Neural crest cell (in vitro differentiated cells): ENCODE measurements at places on chromosomes 11 and 22. TPM values are rescaled to one million over a fixed set of nuclear protein-coding genes. Genes with fewer than 3 reads are reported as not detected.

The RAC2 gene
- total RNA-seq, result 0.21 TPM in 1 of 2 replicates, not detected in the other

The SIAE gene
- 5.3 and 5.9 TPM in 2 replicates for total RNA-seq

The LARGE2 gene
- 0.48 TPM in 1 of 2 replicates, not detected in the other for total RNA-seq

The DAGLA gene
- total RNA-seq, result 19.7 and 21.0 TPM in 2 replicates

The MMP27 gene
- not detected in 2 replicates for total RNA-seq

The ZC3H12C gene
- 14.4 TPM in 2 replicates for total RNA-seq

The ZP1 gene
- not detected in 2 replicates for total RNA-seq

The CENPM gene
- 47.3 and 48.9 TPM in 2 replicates for total RNA-seq

The DDI1 gene
- not detected in 2 replicates for total RNA-seq

The CD248 gene
- total RNA-seq, result 4.2 and 4.8 TPM in 2 replicates

The TECTA gene
- total RNA-seq, result 1.5 and 1.7 TPM in 2 replicates

The SLC17A6 gene
- total RNA-seq, result 1.4 and 1.8 TPM in 2 replicates

The ACR gene
- 0.34 TPM in 1 of 2 replicates, not detected in the other for total RNA-seq

The GRM5 gene
- 0.45 and 0.49 TPM in 2 replicates for total RNA-seq

The ANKRD13D gene
- total RNA-seq, result 58.9 and 71.8 TPM in 2 replicates

The MB gene
- not detected in 2 replicates for total RNA-seq

The TCN2 gene
- total RNA-seq, result 16.2 and 17.4 TPM in 2 replicates

The ESAM gene
- total RNA-seq, result 0.96 and 1.1 TPM in 2 replicates

The RAB38 gene
- total RNA-seq, result 3.6 and 4.7 TPM in 2 replicates

The SESN3 gene
- total RNA-seq, result 77.8 and 80.8 TPM in 2 replicates

The OR2AT4 gene
- total RNA-seq, result not detected in 2 replicates

The P2RY2 gene
- total RNA-seq, result 0.14 and 0.27 TPM in 2 replicates

The DTX4 gene
- 129 and 139 TPM in 2 replicates for total RNA-seq

The MDK gene
- 781 and 821 TPM in 2 replicates for total RNA-seq

The OR51B2 gene
- not detected in 2 replicates for total RNA-seq

The APOC3 gene
- total RNA-seq, result not detected in 2 replicates

The PRG3 gene
- not detected in 2 replicates for total RNA-seq

The ZC3H7B gene
- 83.8 and 84.3 TPM in 2 replicates for total RNA-seq

The CARD16 gene
- total RNA-seq, result not detected in 2 replicates

The FAM83F gene
- total RNA-seq, result 2.8 and 3.1 TPM in 2 replicates

The PRR33 gene
- total RNA-seq, result not detected in 2 replicates

The FJX1 gene
- 28.2 and 29.5 TPM in 2 replicates for total RNA-seq

The GUCD1 gene
- total RNA-seq, result 94.9 and 103 TPM in 2 replicates

The OR4C45 gene
- not detected in 2 replicates for total RNA-seq

The OR52E8 gene
- not detected in 2 replicates for total RNA-seq

The PHF21B gene
- total RNA-seq, result 36.5 and 40.4 TPM in 2 replicates

The BTBD10 gene
- total RNA-seq, result 28.2 and 29.0 TPM in 2 replicates

The MS4A6A gene
- not detected in 2 replicates for total RNA-seq

The WNT7B gene
- 12.6 and 14.2 TPM in 2 replicates for total RNA-seq

The RFPL1 gene
- total RNA-seq, result not detected in 2 replicates

The SMIM38 gene
- total RNA-seq, result 1.1 and 1.4 TPM in 2 replicates

The OR4C11 gene
- total RNA-seq, result not detected in 2 replicates

The TMEM45B gene
- total RNA-seq, result not detected in 2 replicates

The FADD gene
- 29.2 and 30.4 TPM in 2 replicates for total RNA-seq

The SLC5A12 gene
- total RNA-seq, result 3.4 and 4.1 TPM in 2 replicates

The C22orf31 gene
- not detected in 2 replicates for total RNA-seq

The LRRC55 gene
- 6.0 and 6.4 TPM in 2 replicates for total RNA-seq

The OR5T1 gene
- total RNA-seq, result not detected in 2 replicates

The HORMAD2 gene
- total RNA-seq, result not detected in 2 replicates

The GGTLC3 gene
- not detected in 2 replicates for total RNA-seq

The HOATZ gene
- not detected in 2 replicates for total RNA-seq

The APOL3 gene
- total RNA-seq, result not detected in 2 replicates

The OTUB1 gene
- 122 and 124 TPM in 2 replicates for total RNA-seq

The WBP2NL gene
- not detected in 2 replicates for total RNA-seq

The ASCC2 gene
- 44.6 and 45.6 TPM in 2 replicates for total RNA-seq
